Germinal center (tissue), 1 donor: ENCODE measurements at places on chromosomes 2 and 18.
A peak's percentile ranks its signal among the peaks of the same experiment; 100 is the strongest.

- DNase-seq = no peak
Observed at GRCh38 chr2:113276216-113276760, 2.4 kb downstream of the PAX8 start.

DNA sequence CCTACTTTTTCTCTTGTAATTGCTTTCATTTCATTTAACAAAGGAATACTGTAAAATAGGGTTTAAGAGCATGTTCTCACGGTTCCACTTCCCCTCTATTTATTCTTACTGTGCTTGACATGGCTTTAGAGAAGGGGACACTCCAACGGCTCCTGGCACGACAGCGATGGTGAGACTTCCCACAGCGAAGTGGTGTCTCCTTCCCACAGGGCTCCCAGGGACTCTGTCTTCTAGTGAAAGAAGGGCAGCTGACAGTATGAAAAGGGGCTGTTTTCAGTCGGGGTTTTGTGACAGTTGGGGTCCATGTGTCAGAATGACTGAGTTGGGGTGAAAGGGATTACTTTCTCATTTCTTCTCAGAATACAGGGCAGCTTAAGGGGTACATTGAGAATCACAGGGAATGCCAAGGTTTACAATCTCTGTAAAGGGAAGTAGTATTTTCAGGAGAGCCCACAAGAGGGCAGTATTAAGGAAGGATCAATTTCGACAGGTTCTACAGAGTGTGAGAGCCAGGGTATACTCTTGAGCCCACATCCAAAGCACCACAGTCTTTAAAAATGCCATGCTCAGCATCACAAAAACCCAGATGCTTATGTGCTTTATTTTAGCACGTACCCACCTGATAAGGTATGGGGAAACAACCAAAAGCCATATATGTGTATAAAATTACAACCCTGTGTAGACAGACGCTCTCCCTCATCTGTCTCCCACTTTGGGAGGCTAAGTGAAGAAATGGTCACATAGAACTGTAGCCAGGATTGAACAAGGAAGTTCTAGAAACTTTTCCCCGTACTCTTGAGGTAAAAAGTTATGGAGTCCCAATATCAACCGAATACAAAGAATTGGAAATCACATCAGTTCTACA lies 31.3 kb upstream of the RAPGEF4 start:
- DNase-seq = no peak

GRCh38 chr2:122328816-122329215 lies 573.4 kb downstream of the TSN start:
- no peak for DNase-seq

GRCh38 chr18:62877411-62878221 lies 162.3 kb downstream of the PHLPP1 start:
- no peak for DNase-seq

DNA sequence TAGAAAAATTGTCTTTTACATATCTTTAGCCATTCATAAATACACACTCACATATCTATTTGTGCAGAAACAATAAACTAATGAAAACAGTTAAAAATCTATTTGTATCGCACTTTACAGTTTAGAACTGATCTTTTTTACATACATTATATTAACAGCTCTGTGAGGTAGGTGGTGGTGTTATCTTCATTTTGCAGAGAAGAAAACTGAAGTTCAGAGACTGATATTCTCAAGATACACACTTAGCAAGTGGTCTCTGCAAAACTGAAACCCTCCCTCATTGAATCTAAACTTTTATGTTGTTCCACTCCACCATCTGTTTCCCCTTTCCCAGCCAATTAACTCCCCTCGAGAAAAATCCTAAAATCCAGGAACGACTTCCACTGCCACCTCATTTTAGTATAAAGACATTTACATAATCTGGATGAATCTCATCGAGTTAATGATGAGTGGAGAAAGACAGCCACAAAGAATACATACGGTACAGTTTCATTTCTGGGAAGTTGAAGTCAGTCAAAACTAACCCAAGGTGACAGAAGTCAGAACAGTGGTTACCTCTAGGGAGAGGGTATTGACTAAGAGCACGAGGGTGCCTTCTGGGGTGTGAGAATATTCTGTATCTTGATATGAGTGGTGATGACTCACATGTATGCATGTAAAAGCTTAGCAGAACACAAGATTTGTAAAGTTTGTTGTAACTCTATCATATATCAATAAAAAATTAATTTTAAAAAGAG lies 524.2 kb upstream of the TCF4 start:
- no peak for DNase-seq

- DNase-seq = no peak
Observed at GRCh38 chr18:31203096-31203793, 40.6 kb upstream of the DSC1 start.

GRCh38 chr2:238493880-238494572 lies 67.3 kb downstream of the ASB1 start:
- DNase-seq = peak; percentile 49

GRCh38 chr2:136135921-136136906 lies 18.3 kb upstream of the CXCR4 start:
- peak; percentile 76 for DNase-seq

- DNase-seq = no peak
Observed at GRCh38 chr18:79639072-79639829, 40.4 kb upstream of the CTDP1 start.

DNA sequence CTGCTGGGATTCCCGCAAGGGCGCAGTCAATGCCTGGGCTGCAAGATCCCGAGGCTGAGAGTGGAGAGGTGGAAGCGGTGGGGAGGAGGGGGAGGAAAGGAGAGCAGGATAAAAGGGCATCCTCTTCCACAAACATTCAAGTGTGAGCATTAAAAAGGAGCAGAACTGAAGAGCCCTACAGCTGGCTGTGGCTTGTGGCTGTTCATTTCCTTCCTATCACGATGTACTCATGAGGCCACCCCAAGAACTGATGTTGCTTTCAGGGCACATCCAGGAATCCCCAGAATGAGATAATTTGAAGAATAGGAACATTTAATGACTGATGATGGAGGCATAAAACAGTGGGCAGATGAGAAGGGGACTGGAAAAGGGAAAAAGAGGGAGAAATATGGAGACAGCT lies 230.8 kb upstream of the SMIM21 start:
- DNase-seq = no peak

DNA sequence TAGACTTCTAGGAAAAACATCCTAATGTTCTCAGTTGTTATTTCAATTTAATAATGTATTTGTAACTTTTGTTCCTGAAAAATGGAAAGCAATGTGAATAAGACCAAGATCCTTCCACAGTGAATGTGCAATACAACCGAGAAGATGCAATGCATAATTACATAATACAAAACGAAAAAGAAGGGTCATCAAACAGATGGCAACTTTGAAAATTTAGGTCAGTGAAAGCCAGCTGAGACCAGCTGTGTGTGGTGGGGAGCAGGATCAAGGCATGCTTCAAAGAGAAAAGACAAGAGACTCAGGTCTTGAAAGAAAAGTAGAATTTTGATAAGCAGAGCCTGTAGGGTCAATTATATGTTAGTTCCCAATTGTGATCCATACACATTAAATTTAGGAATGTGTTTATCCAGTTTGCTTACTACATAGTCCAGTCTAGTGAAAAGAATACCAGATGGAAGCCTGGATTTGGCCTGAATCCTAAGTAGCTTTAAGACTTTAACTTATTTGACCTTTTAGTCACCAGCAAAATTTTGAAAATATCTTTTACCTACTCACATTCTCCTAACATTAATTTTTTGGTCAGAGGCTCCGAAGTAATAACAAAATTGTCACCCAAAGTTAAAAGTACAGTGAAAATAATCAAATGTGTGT lies 93.7 kb downstream of the COBLL1 start:
- no peak for DNase-seq

- no peak for DNase-seq
Observed at GRCh38 chr18:36672437-36673344, 156.1 kb downstream of the TPGS2 start.

GRCh38 chr18:48391868-48392267 lies 17.3 kb downstream of the ZBTB7C start:
- DNase-seq = no peak

- no peak for DNase-seq
Observed at GRCh38 chr2:54767921-54768320, 44.5 kb downstream of the EML6 start.

DNA sequence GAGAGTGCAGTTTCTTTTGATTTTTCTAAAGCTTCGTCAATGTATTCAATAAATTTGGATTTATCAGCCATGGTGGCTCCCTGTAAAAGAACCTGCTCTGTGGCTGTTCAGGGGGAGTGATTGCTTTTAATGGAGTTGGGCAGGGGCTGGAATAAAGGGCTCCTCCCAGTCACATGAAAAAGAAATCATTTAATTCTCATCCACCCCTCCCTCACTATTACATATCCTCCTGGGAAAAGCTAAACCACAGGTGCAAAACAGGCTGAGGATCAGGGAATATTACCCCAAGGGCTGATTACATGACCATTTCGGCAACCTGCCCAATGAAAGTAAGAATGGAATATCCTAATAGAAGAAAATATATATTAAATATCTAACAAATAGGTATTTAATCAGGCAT lies at the start of gene SULT6B1:
Gene SULT6B1, minus strand, starts transcription at position 101 of the 400 bp plus-strand sequence. Its CDS starts 30 bp downstream, at position 71.
- DNase-seq = no peak

DNA sequence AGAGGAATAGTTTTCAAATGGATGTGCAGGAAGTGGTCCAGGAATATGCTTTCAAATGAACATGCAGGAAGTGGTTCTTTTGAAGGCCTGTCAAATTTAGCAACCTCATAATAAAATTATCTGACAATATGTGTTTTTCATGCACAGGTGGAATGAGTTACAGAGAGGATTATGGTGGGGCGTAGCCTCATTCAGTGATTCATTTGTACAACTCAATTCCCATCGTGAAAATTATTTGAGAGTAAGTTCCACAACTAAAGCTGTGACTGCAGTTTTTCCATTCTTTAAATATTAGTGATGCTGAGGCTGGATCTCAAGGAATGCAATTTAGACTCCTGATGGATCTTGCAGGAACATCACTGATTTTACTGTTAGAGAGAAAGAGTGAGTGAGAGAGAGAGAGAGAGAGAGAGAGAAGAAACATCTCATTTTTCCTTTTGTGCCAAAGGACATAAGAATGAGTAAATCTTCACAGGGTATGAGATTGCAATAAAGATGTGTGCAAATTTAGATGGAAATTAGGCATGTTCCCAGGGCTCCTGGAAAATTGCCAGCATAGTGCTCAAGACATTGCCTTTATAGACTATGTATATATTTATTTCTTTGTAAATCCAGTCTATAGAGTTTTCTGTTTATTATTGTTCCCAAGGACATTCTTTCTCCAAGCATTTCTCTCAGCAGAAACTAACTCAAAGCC lies 394.9 kb upstream of the ZEB2 start:
- DNase-seq = no peak

- DNase-seq = no peak
Observed at GRCh38 chr2:7633566-7634153, 716.4 kb downstream of the RNF144A start.

DNA sequence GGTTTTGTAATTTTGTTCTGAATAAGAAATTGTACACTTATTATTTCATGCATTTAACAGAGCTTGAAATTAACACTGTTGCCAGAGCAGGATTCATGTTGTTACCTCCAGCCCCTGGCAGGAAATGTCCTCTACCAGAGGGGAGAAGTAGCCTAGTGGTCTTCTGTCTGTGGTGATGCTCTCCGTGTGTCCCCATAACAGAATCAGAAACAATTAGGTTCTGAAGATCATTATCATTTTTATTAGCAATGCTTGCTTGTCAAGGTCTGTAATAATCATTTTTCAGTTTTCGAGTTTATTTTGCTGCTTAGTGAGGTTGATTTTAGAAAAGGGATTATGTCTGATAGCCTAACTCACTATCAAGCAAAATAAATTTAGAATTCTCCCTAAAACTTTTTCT lies 116.6 kb upstream of the CNTNAP5 start:
- no peak for DNase-seq

GRCh38 chr2:20972110-20972509 lies 71.8 kb downstream of the APOB start:
- DNase-seq = no peak
